ENCODE measurements at places on chromosomes 4 and X.

DNA sequence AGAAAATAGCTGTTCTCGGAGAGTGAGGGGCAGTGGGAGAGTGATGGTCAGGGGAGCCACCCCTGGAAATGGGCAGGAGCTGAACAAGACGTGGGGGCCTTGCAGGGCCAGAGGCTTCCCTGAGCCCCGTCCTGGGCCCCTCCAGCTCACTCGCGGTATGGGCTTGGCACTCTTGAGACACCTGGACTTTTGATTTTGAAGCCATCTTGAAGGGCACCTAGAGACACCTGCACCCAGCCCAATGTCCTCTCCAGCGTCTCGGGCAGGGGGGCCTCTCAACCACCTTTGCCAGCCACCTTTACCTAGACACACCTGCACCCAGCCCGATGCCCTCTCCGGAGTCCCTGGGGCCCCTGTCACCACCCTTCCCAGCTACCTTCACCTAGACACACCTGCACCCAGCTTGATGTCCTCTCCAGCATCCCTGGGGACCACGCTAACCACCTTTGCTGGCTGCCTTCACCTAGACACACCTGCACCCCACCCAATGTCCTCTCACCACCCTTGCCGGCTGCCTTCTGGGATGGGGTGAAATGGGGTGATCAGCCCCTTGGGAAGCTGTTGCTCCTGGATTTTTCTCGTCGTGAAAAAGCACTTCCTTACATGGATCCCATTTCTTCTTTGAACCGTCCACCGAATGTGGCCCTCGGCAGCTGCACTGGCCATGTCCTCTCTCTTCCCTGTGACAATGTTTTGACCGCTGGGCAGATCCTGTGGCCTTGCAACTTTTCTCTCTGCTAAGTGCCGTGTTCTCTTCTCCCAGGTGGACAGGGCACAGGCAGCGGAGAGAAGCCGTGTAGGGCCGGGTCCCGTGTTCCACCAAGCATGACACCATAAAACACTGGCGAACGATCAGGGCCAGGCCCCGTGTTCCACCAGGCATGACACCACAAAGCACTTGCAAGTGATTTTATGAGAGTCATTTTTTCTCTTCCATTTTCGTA, 47.5 kb downstream of the CPZ start:
- no peak for DNase-seq

GRCh38 chrX:106649523-106650428, 38.0 kb downstream of the RADX start:
- DNase-seq: no peak

DNA sequence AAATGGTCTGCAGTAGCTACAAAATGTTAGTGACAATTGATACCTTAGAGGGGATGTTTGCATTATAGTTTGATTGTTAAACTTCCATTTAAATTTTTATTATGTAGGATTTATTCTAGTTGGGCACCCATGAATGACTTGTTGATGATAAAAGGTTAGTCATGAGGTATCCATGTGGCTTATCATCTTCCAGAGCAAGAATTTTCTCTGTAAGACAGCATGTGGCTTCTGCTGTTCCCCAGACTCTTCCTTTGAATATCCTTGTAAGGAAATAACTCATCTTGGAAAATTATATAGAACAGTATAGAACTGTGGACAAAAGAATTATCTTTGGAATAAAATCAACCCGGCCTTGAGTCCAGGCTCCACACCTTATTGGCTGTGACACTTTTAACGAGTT, 40.1 kb upstream of the KLHL8 start:
- DNase-seq: no peak

DNA sequence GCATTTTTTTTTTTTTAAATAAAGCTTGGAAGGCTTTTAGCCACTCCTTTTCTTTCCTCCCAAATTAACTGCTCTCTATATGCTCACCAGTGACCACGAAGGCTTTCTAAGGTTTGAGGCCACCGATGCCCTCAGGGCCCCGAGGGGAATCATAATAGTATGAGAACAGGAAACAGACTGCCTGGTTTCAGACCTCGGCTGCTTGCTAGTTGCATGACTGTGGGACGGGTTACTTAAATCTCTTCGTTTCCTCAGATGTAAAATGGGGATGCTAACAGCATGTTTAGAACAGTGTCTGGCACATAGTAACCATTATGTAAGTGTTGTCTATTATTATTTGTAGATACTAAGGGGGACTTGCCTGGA, 3.6 kb downstream of the LINC00632 start:
- DNase-seq: no peak

DNA sequence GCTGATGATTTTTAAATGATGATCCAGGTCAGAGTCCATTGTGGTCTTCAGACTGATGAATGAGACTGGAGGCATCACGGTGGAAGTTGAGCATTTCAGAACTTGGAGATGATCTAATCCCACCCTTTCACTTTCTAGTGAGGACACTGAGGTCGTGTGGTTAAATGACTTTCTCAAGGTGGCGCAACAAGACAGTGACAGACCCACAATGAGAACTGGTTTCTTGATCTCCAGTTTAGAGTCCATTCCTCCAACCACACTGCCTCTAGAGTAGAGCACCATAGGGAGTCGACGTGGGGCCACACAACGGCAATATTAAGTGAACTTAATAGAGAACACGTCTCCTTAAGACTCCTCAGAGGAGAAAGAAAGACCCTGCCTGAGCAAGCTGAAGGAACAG, 381.0 kb downstream of the UNC5C start:
- DNase-seq: no peak

- no peak for DNase-seq
These were observed 17.7 kb upstream of the GPC3 start for GRCh38 chrX:134002921-134003615.

DNA sequence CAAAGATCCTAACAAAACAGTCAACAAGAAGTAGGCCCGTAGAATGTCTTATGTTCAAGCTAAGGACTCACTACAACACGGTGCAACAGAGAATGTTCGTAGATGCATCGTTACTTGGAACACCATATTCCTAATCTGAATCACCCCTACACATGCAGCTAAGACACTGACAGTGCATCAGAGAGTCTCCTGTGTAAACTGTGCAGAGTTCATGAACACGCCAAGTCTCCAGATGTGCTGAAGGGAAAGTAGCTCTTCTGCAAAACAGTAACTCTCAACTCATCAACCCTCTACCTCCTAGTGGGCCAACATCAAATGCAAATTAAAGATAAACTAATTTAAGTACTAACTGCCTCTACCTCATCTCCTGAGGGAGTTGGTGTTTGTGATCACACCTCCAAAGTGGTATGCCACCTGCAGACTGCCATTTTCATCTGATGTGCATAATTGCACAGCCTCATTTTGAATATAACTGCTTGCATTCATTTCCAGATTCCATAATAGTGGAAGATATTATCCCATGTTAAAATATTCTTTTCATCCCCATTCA, 73.5 kb downstream of the MOSPD2 start:
- DNase-seq: no peak

DNA sequence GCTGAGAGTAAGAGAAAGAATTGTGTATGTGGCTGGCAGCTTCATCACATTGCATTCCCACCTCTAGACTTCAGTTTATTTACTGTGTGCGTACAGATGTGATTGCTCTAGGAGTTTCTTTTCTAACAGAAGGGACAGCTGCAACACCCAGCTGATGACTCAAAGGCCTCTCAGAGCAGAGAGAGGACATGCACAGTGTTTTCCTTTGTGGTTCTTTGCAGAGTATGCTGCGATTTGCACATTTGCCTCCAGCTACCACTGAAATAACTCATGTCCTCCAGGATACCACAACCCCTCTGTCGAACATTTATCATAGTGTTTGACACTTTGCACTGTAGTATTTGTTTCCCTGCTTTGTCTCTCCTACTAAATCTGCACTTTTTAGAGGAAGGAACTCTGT, 294.1 kb downstream of the STIM2 start:
- DNase-seq: no peak

DNA sequence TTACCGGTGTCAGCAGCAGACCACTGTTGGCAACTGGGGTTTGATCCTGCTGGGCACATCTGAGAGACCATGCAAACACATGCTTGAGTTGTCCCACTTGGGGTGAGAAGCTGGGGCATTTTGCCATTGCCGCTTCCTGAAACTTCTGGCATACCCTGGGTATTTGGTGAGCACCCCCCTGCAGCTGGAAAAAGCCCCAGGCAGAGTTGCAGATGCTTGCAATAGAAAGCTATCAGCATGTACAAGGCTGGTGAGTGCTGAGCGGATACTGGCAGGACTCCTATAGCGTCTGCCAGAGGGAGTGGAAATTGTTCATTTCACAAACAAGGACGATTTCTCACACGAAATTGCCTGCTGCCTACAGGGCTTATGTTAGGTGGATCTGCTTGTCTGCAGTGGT, 32.3 kb downstream of the SUPT20HL1 start:
- no peak for DNase-seq

- no peak for DNase-seq
These were observed 20.0 kb downstream of the GK start for GRCh38 chrX:30673127-30673796.

DNA sequence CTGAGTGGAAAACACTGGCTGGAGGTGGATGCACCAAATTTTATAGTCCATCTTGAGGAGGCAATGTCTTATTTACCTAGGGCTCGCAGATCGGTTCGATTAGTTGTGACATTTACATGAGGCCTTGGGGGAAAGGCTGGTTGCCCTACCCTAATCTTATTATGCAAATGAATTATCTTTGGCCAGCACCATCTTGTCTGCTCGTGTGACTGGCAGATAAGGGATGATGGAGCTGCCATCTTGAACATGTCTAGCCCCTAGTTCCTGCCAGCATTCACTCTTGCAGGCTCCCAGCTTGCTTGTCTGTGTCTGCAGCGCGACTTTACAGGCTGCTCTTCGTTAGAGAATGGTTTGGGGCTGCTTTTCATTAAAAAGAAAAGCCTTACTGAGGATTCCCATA, 61.9 kb downstream of the SEC24B start:
- no peak for DNase-seq

- DNase-seq: no peak
These were observed 557 bp upstream of the KDR start for GRCh38 chr4:55125763-55126541.

GRCh38 chr4:1086011-1086410, 27.4 kb downstream of the RNF212 start:
- no peak for DNase-seq

DNA sequence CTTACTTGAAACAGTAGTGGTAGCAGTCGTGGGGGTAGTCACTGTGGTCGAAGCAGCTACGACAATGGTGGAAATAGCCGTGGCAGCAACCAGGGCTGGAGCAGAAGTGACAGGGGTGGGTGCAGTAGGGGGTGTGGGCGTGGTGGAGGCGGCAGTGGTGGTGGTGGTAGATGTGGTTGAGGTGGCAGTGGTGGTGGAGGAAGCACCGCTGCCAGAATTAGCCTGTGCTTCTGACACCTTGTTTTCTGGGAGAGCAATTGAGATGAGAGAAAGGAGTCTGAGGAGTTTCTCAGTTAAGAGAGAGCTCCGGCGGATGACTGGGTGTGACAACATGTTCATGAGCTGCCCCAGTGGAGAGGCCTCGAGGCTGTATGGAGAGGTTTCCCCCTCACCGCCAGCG, 113.5 kb upstream of the HSD17B10 start:
- DNase-seq: no peak

DNA sequence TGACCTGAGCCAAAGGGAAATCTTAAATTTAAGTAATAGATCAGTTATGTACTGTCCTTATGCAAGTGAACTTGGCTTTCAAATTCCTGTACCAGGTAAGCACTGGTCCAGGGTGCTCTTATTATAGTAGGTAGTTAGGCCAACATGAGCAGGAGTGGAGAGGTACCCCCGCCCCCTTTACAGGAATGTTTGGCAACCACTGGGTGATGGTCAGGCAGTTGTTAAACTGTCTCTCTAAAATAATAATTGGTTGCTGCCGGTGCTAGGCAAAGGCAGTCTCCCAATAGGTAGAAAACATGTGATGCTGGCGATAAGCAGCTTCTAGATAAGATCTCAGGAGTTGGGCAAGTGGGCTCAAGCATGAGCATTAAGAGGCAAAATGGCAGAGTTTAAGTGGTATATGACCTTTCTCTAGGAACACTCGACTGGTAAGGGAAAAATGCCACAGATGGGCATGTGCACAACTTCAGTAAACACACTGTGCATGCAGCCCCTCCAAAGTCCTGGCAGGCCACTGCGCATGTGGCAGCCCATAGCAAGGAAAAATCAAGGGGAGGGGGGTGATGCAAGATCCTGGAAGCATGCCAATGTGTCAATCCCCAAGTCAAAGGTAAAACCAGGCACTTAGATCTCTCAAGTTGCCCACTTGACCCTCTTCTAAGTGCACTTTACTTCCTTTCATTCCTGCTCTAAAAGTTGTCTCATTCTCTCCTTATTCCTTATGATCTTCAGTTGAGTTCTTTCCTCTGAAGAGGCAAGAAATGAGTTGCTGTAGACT, 1239.7 kb downstream of the C4orf33 start:
- DNase-seq: no peak

GRCh38 chr4:125319311-125319710, 4.6 kb downstream of the FAT4 start:
- no peak for DNase-seq

- no peak for DNase-seq
These were observed 199.5 kb upstream of the DIPK2B start for GRCh38 chrX:45400027-45400779.

- no peak for DNase-seq
These were observed 45.7 kb downstream of the SYTL5 start for GRCh38 chrX:38052096-38052495.

DNA sequence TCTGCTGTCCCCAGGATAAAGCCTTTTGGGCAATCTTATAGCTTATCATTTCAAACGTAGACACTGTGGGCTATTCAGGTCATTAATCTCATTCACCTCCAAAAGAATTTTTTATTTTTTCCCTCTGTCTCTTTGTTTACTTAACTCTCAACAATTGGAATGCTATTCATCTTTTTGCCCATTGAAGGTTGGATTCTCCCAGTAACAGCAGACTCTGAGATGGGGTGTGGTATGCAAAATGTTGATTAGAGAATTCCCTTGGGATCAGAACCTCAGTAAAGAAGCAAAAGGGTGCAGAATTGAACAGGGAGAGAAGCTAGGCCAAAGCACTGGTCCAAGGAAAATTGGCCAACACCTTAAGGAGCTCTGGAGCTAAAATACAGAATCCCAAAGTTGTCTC, 60.4 kb downstream of the CAMK2D start:
- DNase-seq: no peak

DNA sequence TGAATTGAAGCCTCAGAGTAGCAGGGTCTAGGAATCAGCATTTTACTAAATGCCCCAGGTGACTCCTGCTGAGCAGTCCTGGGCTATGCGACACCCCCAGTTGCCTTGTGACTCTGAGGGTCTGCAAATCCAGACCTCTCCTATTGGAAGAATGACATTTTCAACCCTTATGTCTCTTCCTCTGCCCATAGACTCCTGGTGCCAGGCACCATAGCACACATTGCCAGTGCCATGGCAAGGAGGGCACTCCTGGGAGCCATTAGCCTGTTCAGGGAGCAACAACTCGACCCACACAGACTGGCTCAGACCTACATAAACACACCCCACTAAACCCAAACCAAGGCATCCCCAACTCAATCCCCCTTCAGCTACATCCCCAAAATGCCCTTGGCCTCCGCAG, 3.7 kb upstream of the JAKMIP1 start:
- DNase-seq: no peak

DNA sequence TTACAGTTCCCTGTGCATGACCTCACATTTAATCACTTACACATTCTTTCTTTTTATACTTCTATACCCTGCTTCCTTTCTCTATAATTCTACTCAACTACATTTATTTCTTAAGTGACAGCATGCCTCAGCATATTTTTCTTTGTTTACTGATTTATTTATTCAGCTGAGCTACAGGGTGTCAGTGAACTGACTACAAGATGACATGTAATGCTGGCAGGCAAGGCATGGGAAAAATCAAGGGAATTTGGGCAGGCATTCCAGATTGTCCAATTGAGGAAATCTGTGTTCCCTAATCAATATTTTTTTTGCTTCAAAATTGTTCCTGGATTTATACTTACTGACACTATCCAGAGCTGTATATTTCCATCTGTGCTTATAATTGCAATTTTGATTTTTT, 875.5 kb downstream of the C4orf33 start:
- no peak for DNase-seq

All from stimulated activated CD4-positive, alpha-beta T cell treated with anti-CD3 and anti-CD28 coated beads, Interleukin-12 subunit alpha, Interleukin-12 subunit beta, amount 100 ng/mL, for 48 hours (primary cell).